ENCODE measurements at places on chromosomes 3 and 15.
A peak's percentile ranks its signal among the peaks of the same experiment; 100 is the strongest.

- no peak for DNase-seq
Observed at GRCh38 chr15:77024273-77025082, 29.6 kb downstream of the PSTPIP1 start.

DNA sequence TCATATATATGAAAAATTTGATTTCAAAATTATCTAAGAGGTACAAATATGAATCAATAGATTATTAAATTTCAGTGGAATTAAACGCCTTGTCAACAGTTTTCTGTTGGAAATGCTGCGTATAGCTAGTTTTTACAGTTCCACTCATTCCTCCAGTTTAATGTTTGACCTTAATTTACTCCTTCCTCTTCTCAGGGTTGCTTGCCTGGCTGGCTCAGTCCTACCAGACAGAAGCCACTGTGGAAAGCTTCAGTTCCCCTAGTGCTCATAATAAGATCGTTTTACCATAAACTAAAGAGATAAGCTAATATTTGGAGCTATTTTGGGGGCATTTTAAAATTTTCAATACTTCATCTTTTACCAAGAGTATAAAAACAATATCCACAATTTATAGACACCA lies 22.8 kb downstream of the EMC7 start:
- no peak for DNase-seq

DNA sequence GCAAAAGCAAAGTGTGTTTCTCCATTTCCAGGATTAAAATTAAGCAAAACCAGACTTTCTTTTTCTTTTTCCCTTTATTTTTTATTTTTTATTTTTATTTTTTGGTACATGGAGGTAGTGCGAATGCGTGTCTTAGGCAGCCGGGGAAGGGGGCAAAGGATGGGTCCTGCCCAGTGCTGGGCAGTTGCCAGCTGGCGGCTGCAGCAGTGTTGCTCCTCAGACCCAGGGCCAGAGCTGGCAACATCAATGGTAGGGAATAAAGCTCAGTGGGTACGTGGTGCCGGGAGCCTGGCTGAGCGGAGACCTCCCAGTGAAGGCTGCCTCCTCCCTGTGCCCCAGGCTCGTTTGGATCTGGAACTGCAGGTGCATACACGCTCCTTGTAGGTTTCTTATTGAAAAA lies 46.3 kb downstream of the POLR2M start:
- no peak for DNase-seq

DNA sequence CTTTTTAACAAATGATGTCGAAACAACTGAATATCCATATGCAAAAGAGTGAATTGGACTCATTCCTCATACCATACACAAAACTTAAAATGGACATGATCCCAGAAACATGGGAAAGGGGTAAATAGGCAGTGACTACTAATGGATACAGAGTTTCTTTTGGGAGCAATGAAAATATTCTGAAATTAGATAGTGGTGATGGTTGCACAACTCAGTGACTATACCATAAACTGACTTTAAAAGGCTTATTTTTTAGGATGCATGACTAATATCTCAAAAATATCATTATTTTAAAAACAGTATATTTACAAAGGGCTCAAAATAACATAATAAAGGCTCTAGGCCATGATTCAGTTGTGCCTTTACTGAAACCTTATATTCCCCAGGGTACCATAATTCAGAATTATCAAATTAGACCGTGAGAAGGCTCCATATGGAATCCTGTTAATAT lies 16.3 kb upstream of the ATP13A3 start:
- no peak for DNase-seq

- DNase-seq, result no peak
Observed at GRCh38 chr3:129502641-129503408, 25.6 kb upstream of the RHO start.

- DNase-seq, result no peak
Observed at GRCh38 chr3:60577601-60578000, 673.7 kb downstream of the FHIT start.

- no peak for DNase-seq
Observed at GRCh38 chr3:72950372-72950771, 46.2 kb upstream of the PPP4R2 start.

DNA sequence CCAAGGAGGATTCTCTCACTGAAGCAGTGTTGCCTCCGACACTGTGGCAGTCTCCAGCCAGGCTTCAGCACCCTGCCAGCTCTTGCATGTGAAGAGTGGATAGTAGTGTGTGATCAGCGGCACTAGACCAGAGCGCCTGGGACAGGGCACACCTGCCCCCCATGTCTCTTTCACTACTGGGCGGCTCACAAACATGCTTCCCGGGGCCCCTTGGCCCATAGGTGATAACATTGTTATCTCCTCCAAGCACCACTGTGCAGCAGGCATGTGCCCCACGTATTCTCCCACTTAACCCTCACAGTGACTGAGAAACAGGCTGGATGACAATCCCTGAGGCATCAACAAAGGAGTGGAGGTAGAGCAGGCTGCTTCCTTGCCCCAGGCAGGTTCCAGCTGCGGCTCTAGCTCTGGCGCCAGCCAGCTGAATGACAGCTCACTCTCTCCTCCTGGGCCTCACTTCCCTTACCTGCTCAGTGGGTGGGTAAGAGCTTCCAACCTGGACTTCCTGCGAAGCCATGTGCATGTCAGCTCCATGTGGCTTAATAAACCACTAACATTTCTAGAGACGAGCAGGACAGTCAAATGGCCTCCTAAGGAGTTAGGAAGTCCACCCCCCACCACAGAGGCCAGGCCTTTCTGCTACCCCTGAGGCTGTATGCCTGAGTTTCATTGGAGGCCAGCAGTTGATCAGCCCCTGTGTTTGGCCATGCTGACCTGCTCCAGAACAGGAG lies 37.8 kb downstream of the KLF13 start:
- no peak for DNase-seq

GRCh38 chr3:196650740-196651311 lies 11.3 kb downstream of the NRROS start:
- DNase-seq, result no peak

GRCh38 chr3:149417174-149417573 lies 39.7 kb upstream of the TM4SF1 start:
- no peak for DNase-seq

GRCh38 chr3:120468635-120469295 lies 18.0 kb upstream of the FSTL1 start:
- DNase-seq, result no peak

DNA sequence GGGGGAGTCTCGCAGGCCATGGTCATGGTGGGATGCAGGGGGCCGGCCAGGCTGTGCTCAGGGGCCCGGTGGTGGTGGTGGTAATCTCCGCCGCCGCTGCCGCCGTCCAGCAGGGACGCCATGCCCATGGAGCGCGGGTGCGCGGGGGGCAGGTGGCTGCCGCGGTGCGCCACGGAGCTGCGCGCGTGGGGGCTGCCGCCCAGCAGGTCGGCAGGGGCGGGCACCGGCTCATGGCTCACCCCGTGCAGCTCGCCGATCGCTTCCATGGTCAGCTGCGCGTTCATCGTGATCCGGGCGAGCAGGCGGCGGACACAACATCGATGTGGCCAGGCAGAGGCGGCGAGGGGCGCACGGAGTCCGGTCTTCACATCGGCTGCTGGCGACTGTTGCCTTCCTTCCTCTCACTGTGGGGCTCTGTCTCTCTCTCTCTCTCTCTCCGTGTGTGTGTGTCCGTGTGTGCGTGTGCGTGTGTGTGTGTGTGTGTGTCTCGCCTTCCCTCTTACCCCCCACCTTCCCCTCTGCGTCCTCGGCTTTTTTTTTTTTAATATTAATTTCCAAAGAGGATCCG lies 451 bp downstream of the ONECUT1 start:
- no peak for DNase-seq

GRCh38 chr3:6326771-6327170 lies 534.1 kb upstream of the GRM7 start:
- no peak for DNase-seq

GRCh38 chr3:131714585-131715220 lies 211.9 kb upstream of the MRPL3 start:
- DNase-seq, result no peak

GRCh38 chr3:127970966-127971592 lies 56.0 kb downstream of the KBTBD12 start:
- no peak for DNase-seq

GRCh38 chr3:48425281-48425812 lies 4.5 kb downstream of the PLXNB1 start:
- DNase-seq, result no peak

DNA sequence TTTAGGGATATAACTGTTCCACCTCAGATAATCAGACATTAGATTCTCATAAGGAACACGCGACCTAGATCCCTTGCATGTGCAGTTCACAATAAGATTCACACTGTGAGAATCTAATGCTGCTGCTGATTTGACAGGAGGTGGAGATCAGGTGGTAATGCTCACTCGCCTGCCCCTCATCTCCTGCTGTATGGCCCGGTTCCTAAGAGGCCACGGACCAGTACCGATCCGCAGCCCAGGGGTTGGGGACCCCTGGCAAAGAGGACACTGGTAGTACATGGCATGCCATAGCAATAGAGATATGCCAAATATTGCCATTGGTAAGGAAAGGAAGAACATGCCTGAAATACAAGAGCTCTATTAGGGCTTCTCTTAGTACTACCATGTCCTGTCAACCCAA lies 59.7 kb downstream of the LSM3 start:
- no peak for DNase-seq

DNA sequence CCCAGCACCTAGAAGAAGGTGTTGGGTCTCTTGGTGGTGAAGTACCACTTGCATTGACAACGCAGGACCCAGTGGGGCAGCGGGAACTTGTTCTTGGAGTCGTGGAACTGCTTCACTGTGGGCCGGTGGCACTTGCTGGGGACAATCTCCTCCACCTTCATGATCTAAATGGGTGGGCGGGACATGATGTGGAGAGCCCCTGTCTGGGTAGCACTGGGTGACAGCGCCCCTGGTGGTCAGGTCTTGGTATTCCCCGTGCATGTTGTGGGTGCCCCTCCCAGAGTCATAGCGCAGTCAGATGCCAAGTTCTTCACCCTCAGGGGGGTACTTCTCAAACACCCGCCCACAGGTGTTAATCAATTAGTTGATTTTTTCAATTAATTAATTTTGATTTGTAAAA lies 60.2 kb downstream of the AGBL1 start:
- DNase-seq, result no peak

DNA sequence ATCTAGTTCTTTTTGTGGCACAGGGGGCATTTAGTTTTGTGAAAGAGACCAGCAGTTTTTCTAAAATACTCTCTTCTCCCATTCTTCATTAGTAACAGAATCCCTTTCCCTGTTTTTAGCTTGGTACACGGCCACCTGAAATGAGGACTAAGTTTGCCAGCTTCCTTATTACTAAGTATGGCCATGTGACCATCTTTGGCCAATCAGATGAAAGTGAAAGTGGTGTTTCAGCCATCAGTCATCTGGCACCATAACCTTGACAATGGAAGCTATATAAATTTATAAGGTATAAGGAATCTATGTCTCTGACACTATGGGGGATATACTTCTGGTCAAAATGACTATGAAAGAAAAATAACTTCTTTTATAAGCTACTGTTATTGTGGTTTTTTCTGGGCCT lies 570.4 kb downstream of the AGBL1 start:
- no peak for DNase-seq

GRCh38 chr15:40372981-40373380 lies 9.5 kb upstream of the KNSTRN start:
- no peak for DNase-seq

DNA sequence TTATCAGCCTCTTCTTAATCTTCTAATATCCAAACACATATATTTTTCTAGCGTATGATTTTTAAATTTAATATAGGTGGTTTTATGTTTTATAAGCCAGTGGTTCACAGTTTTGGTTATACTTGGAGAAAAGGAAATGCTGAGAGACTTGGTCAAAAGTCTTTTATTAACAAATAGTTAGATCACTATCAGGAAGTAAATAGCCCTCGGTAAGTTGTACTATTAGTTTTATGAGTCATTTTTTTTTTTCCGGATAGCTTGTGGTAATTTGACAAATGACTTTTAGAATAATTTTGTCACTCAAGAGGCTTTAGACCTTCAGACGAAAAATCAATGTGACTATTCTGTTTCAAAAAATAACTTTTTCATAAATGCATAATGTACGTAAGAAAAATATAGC lies 232.2 kb upstream of the ROBO1 start:
- no peak for DNase-seq

- DNase-seq, result no peak
Observed at GRCh38 chr3:128931046-128931445, 51.6 kb downstream of the ACAD9 start.

- no peak for DNase-seq
Observed at GRCh38 chr3:5485427-5485826, 297.9 kb downstream of the EDEM1 start.

- no peak for DNase-seq
Observed at GRCh38 chr3:133874344-133874743, 21.3 kb downstream of the RAB6B start.

- no peak for DNase-seq
Observed at GRCh38 chr15:87033056-87033455, 953.4 kb downstream of the AGBL1 start.

GRCh38 chr15:36722555-36722954 lies 143.1 kb downstream of the CDIN1 start:
- DNase-seq, result no peak

DNA sequence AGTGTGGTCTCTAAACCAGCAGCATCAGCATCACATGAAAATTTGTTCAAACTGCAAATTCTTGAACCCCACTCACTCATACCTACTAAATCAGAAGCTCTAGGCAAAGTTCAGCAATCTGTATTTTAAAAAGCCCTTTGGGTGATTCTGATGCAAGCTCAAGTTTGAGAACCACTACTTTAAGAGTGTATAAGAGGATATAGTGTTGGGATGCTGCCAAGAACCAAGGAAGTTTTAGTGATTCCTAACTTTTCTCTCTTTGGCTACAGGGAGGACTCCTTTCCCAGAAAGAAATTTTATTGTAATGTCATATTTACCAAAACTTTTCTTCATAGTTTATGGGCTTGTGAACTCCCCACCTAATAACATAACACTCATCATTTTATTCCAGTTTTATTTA lies 422.2 kb downstream of the TBC1D5 start:
- DNase-seq, result no peak

GRCh38 chr15:60772395-60773120 lies 293.6 kb upstream of the ICE2 start:
- no peak for DNase-seq

GRCh38 chr3:110711851-110712516 lies 359.6 kb upstream of the NECTIN3 start:
- no peak for DNase-seq

- no peak for DNase-seq
Observed at GRCh38 chr3:114178770-114179368, at the start of gene DRD3. Gene DRD3 (minus strand): TSS chr3:114179052. CDS start chr3:114171992, 7,060 bp downstream.

- no peak for DNase-seq
Observed at GRCh38 chr3:71786217-71786549, 1.2 kb upstream of the PROK2 start.

- DNase-seq, result no peak
Observed at GRCh38 chr3:9224490-9224889, 25.0 kb downstream of the SRGAP3 start.

GRCh38 chr3:23748398-23749110 lies 57.2 kb upstream of the UBE2E1 start:
- peak; percentile 65 for DNase-seq

DNA sequence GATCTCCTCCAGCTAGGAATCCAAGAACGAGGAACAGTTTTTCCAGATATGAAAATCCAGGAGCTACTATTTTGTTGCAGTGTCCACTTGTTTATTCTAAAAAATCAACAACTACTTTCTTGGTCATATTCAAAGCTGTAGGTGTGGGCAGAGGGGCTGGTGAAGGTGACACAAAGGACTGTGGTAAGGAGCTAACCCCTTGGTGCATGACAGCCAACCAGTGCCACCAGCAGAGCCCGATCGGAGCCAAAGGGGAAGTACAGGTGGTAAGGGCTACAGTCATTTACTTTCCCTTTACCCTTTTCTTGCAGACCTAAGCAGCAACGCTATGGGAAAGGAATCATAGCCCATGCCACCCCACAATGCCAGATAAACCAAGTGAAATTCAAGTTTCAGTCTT lies 30.7 kb downstream of the PLA1A start:
- DNase-seq, result peak; percentile 61

GRCh38 chr3:177290633-177291032 lies 93.4 kb upstream of the TBL1XR1 start:
- no peak for DNase-seq
